Cardiac muscle cell (in vitro differentiated cells and primary cell): ENCODE measurements at places on chromosomes 4 and X.

- peak; percentile 27 for DNase-seq
Observed at GRCh38 chrX:121307449-121307848, 260.0 kb downstream of the GLUD2 start.

DNA sequence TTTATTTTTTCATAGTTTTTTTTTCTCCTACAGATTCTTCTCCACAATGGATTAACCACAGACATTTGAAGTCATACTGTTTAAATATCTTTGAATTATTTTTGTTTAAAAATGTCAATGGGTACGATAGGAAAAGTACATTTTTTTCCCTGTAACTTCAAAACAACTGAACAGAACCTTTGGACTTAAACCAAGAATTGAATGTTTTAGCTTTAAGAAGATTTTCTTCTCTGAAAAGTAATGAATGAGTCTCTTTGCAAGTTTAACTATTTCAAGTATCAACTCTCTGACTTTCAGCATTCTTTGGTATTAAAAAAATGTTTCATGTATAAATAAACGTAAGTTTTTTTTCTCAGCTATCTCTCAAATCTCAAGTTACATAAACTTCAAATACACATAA, 364.3 kb downstream of the FBXO8 start:
- no peak for DNase-seq

GRCh38 chr4:3708103-3708510, 58.1 kb upstream of the ADRA2C start:
- DNase-seq: peak; percentile 46

DNA sequence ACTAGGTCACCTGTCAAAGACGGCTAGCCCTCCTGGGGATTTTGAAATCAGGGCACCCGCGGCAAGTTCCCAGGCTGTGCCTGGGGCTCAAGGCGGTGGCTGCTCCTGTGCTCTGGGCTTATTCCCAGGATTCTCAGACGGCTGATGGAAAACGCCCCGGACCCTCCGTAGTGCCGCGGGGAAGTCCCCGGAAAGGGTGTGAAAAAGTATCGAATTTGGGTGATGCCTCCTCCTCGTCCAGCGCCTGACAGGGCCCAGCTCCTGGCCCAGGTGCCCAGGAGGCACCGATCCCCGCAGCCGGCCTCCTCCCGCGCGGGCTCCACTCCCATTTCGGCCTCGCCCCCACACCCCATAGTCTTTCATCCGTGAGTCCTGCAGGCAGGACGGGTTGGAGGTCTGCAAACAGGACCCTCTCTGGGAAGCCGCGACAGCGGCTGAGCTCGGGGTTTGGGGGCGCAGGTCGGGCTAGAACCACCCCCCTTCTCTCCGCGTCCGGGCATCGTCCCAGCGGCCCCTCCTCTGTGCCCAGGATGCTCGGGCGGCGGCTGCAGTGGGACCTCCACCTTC, 1.1 kb upstream of the NSG1 start:
- no peak for DNase-seq

- DNase-seq: no peak
Observed at GRCh38 chrX:145923376-145923775, 105.7 kb downstream of the SLITRK2 start.

DNA sequence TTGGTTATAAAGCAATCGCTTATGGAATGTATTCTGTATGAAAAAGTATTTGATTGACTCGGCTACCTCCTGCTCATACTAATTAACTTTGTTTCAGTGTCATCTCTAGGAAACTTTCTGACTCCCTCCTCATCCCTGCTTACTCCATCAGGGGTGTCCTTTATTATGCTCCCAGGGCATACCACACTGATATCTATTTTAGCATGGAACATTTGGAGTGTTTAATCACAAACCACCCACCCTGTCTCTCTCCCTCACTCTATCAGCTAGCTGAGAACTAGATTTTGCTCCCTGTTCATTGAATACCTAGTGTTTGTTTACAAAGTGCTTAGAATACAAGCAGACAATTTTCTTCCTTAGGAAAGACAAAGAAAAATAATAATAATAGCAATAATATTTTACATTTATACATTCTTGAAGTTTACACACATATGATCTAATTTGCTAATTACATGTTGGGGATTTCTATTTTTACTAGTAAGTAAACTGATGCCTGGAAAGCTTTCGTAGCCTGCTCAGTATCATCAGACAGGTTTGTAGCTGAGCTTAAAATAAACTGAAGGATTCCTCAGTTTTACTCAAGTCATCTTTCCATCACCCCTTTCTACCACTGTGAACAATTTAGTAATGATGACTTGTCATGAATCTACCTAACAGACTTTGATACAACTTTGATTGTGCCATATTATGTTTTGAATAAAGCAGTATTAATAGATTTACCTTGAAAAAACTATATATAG, 811.4 kb upstream of the HS3ST1 start:
- DNase-seq: no peak

DNA sequence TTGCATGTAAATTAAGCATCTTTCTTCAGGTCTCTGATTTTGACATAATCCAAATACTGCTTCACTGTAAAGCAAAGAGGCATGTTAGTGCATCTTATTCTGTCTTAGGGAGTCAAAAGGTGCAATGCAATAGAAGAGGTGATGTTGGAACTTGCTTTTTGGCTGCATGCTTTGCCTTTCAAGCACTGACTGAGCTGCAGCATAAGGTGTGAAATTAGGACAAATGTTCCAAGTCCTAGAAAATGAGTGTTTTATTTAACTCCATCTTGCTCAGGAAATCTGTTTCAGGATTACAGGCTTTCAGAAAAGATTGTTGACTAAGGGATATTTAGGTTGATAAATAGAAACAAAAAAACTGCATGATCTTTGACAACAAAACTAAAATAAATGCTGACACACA, 30.8 kb downstream of the NAA11 start:
- no peak for DNase-seq

DNA sequence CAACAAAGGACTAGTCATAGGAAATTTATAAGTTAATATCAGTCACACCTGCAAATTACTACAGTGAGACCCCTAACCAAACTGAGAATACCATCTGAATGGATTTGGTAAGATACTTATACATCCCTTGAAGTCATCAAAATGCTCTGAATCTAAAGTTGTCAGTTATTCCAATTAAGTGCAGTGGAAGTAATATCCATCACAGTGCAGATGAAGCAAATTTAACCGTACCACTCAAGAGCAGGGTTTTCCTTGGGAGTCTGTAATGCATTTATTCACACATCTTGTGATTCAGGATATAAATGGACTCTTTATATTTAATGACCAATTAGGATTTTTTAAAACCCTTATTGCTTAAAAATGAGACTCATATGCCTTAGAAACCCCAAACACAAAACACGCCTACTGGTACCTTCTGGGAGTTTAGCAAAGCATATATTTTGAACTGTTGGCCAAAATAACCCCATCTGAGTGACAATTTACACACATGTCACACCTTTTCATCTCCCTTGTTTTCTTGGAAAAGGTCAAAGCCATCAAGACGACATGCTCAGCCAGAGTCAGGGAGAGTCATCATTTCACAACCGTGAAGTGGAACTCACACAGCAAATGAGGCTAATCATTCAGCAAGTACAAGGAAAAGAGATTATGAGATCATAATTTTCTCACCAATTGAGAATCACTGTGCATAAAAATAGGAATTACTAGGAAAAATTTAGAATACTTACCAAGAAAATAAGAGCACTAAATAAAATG, 303.7 kb downstream of the HNRNPD start:
- DNase-seq: no peak

DNA sequence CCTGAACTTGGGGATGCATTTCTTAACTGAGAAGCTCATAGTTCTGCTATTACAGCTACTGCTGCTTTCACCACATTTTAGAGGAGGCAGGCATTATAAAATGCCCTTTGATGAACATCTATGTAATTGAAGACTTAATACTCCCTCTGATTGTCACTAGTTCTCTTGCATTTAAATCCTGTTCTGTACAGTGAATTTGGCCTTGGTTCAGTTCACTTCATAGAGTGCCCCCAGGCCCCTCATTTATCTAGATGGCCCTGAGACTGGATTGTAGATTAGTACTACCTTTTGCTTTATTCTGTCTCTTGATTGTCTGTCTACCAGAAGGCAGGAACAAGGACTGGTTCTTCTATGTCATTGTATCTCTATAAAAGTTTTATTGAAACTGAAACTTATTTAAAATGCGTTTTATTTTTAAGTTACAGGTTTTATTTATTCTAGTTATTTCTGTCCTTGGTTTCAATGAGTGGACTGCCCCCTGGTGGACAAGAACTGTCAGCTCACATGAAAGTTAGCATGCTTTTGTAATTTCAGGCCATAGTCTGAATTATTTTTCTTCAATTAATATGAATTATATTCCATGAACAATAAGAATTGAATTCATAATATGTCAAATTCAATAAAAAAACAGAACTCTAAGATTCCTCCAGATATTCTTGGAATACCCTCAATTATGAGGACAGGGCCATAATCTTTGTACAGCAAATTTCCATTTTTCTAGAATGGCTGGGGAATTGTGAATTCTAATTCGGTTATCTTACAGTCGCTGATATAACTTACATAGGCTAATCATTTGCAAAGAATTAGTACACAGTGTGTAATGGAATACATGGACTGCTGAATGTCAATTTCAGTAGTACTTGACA, 47.2 kb upstream of the TMEM33 start:
- peak; percentile 53 for DNase-seq

- no peak for DNase-seq
Observed at GRCh38 chr4:125105561-125105960, 209.2 kb upstream of the FAT4 start.

DNA sequence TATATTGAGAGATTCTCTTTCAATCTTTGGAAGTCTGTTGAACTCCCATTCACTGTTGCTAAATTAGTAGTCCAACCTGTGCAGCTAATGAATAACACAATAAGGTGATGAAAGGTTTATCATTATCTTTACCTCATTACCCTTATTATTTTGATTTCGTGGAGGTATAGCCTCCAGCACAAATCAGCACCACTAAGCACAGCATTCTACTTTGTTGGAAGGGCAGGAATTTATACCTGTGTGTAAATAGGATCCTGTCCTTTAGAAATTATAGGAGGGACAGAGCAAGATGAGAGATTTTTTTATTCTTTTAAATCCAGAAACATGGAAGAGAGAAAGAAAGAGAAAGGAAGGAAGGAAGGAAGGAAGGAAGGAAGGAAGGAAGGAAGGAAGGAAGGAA, 454.1 kb downstream of the PDGFC start:
- no peak for DNase-seq

DNA sequence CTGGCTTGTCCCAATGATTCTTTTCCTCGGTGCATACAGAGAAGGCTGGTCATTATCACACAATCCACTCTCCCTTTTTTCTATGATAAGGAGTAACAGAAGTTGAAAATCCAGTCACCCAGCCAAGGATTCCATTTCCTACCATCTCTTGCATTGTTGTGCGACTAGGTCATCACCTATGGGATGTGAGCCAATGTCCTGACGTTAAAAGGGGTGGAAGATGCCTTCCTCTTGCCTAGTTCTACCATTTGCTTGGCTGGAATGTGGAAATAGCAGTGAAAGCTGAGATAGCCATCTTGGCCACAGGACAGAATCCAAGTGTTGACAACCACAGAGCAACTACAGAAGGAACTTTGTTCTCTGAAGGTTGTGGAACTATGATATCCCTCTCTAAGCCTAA, 132.2 kb upstream of the KIT start:
- no peak for DNase-seq

DNA sequence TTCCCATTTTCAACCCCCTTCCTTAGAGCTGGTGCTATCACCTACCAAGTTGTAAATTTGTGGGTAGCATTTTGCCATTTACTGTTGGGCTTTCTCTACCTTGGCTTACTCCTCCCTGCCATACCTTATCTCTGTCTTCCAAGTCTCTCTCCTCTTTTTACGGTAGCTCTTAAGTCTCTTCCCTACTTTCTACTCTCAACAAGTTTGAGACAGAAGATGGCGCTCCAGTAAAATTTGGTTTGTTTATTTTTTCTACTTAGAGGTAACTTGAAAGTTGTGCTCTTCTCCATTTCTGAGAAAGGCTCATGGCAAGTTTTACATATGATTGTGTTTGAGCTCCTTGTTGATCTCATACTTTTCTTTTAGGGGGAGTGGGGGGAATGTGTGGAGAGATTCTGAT, 1508.1 kb downstream of the TECRL start:
- DNase-seq: no peak

DNA sequence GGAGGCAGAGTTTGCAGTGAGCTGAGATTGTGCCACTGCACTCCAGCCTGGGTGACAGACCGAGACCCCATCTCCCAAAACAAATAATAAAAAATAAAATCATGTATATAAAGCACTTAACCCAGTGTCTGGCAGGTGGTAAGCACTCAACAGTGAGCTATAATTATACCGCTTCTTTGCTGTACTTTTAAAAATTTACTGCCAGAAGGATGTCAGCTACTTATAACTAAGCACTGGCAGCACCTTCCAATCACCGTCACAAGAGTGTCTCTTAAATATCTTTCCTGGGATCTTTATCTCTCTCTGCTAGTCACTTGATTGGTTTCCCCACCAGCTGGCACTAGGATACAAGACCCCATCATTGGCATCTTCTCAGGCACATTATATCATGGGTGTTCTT, 53.9 kb upstream of the DAPP1 start:
- no peak for DNase-seq

DNA sequence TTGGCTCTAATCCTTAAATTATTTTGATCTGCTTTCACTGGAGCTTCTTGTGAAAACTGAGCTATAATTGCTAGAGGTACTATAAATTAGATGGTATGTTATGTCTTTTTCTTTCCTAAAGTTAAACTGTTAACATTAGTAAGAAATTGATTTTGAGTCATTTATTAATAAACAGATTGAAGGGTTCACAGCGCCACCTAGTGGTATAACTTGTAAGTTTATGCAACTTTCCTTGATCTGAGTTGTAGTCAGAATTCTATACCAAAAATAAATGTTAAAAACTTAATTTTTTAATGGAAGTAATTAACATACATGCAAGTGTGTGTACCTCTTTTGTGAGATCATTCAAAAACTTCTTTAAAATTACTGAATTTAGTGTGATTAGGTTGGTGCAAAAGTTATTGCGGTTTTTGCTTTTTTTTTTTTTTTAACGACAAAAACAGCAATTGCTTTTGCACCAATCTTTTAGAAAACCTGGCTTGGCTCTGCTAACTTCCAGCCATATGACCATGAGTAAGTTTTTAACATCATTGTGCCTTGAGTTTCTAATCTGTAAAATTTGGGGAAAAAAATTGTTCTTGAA, 151.5 kb downstream of the CENPC start:
- DNase-seq: peak; percentile 76

DNA sequence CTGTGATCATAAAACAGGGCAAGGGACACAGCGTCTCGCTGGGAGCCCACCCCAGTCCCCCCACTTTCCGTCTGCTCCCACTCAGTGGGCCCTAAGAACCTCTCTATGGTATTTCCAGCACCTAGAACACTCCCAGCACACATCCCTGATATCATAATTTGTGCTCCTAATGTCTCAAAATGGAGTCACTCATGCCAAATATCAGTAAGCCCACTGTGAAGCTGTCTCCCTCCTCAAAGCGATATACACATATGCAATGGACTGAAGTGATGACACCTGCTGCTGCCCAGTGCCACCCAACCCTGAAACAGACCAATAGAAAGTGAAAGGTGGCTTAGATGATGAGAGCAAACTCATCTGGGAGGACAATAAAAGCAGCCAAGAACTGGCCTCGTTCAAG, 17.9 kb downstream of the ENPP6 start:
- DNase-seq: no peak

- peak; percentile 42 for DNase-seq
Observed at GRCh38 chr4:185797018-185797417, 15.0 kb downstream of the SORBS2 start.
